LHCN-M2 (cell line): ENCODE measurements at places on chromosomes 12 and 14.
A peak's percentile ranks its signal among the peaks of the same experiment; 100 is the strongest.

DNA sequence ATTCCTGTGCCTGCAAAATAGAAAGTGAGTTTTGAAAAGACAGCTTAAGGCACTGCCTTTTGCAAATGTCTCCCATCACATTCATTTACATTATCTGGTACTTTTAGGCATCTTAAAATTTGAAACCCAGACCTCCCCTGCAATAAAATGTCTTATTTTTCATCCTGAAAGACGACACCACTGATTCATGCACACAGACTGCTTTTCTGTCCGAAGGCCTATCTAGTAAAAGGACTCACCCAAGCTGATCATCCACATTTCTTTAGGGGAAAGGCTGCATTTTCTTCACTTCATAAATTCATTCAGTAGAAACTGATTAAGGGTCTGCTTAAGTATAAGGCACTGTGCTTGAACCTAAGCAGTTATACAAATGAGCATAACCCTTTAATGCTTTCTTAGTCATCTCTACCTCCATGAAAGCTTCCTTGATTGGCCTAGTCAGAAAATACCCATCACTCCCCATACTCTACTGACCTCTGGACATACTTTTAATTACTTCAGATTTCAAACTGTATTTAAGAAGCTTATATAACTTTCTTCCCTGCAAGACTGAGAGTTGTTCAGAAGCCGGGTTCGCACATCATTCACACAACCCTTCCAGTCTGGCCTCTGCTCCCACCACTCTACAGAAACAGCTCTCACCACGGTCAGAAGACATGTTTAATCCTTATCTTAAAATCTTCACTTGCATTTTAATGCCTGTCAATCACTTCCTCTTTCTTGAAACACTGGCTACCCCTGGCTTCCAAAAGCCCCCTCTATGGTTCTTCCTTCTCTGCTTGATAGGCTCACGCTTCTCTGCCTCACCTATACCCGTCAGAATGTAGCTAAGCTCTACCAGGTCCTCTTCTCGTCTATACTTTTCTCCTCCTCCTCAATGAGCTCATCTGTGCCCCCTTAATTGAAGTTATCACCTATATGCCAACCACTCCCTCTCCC, 288.6 kb downstream of the MED13L start:
- peak; percentile 14 for DNase-seq

DNA sequence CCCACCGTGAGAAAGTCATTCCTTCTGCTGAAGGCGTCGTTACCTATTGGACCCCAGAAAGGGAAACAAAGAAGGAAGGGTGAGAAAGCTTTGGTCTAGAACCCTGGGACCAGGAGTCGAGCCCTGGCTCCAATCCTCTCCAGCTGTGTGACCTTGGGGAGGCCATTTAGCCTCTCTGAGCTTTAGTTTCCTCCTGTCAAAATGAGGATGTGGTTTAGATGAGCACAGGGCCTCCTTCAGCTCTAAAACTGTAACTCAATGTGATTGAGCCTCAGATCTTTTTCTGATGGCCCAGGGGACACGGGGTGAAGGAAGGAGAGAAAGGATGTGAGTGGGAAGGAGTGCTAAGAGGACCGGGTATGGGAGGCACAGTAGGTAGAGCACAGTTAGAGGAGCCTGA, 7.7 kb downstream of the JDP2 start:
- no peak for DNase-seq

GRCh38 chr14:102848830-102849525, 71.7 kb downstream of the TRAF3 start:
- no peak for DNase-seq

- DNase-seq: no peak
Observed at GRCh38 chr12:81369175-81369574, 291.3 kb downstream of the ACSS3 start.

DNA sequence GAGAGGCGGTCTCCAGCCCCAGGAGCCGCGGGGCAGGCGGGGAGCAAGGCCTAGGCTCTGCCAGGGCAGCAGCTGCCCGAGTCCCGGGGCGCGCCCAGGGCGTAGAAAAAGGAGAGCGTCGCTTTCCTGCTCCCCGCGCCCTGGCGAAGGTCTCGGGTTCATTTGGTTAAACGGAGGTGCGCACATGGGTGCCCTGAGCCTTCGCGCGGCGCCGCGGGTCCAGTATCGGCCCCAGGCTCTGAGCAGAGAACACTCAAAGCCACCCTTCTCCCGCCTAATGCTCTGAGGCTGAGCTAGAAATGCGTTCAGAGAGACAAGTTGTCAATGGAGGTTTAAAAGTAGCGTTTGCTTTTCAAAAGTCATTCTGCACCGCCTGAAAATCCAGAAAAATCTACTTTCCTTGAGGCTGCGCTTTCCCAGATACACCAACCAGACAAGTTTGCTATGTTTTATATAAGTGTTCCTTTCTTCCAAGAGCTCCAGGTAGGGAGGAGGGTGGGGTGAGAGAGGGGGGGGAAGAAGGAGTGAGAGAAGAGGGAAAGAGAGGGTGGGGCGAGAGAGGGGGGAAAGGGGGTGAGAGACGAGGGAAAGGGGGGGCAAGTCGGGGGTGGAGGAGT, 1.5 kb downstream of the TMEM132C start:
- no peak for DNase-seq

DNA sequence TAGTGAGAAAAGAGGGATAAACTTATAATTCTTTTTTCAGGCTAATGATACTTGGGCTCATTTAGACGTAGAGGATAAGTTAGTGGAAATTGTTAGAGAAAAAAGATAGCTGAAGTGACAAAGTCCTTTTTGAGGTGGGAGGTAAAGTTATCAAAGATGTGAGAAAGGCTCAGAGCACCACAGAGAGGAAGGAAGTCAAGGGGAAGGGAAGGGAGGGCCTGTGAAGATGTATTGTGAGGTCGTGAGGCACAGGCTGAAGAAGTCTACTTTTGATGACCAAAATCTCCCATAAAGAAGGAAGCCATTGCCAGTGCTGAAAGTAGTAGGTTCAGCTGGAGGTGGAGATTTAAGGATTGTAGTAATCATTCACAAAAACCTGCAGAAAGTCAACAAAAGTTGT, 19.4 kb upstream of the PTGDR start:
- no peak for DNase-seq

DNA sequence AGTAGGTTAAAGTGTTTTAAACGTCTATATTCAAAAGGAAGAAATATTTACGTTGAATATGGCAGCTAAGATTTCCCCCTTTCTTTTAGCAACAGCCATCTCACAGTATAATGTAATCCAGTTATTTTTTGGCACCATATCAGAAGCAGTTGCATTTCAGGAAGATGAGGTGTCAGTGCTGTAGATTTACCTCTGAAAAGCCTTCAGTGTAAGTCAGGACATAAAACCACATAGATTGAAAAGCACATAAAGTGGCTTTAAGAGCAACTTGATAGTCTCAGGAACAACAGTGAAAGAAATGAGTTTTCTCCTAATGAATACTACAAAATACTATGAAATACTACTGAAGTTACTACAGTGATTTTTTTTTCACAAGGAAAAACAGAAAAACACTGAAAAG, 6.9 kb downstream of the MLH3 start:
- peak; percentile 76 for DNase-seq

DNA sequence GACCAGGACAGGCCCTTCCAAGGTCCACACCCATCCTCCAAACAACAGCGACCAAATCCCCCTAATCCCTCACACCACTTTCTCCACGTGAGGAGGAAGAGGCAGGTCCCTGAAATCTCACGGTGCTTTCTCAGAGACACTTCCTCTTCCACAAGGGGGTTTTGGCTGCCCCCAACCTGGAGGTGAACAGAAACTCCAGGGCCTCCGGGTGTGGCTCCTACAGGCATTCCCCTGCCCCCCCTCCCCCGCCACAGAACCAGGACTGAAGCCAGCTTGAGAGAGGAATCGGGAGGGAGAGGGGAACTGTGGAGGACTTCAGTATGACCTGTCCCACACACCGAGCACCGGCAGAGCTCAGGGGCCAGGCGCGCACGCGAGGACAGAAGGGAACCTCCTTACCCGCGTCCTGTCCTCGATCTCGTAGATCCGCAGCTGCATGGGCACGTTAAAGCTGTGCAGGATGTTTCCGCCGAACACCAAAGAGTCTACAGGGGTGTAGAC, 60.2 kb downstream of the KDM2B start:
- DNase-seq: no peak

DNA sequence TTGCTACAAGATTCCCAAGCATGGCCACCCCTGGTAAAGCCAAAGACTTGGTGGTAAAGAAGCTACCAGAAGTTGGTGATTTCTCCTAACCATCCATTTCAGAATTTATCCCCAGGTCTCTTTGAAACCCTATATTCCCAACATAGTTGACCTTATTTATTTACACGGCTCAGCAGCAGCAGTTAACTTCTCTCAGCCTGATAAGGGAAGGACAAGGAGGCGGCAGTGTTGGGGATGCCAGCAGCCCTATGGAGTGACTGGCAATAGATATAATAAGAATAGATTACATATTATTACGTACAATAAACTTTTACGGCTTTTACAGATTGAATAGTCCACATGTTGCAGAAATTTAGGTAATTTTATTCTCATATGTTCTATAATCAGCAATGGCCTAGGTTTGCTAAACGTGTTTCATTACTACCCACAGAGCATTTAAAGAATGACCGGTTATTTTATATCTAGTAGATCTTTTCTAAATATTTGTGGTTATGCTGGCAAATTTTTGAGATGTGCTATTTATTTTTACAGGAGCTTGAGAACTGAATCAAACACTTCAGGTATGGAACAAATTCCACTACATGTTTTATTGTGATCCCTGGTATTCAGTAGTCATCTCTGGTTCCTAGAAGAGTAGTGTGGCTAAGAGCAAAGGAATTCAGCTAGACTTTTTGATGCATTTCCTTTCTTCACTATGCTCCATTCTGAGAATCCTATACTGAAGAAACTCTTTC, 19.8 kb upstream of the PALS1 start:
- peak; percentile 71 for DNase-seq

DNA sequence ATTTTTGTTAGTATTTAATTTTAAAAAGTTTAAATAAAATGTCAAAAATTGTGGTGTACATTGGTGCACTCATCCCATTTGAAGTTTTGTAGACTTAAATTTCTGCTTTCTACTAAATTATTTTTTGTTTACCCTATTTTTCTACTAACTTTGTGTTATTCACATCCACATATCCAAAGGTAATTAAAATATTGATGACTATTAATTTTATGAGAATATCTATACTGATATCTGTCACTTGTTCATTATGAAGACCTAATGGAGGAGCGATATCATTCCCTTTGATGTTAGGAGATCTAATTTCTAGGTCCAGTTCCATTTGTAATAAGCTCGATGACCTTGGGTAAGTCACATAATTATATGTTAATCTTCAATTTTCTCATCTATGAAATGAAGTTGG, 325.7 kb upstream of the STXBP6 start:
- no peak for DNase-seq

DNA sequence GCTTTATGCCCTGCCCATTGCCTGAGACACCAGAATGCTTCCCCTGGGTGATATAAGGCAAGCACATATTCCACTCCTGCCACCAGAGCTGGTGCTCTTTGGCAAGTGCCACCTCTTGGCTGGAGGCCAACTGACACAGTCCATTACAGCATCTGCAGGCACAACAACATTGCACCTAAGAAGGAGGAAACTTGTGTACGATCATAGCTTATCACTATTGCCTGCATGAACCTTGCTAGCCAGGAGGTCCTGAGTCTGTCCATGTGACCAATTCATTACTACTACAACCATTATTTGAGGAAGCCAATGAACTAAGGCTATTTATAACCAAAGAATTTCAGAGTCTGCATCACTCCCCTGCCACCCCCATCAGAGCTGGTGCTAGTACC, 119.8 kb upstream of the SCAF11 start:
- no peak for DNase-seq

- peak; percentile 58 for DNase-seq
Observed at GRCh38 chr12:49622501-49623141, 740 bp upstream of the PRPF40B start.

GRCh38 chr14:101363880-101364391, 197.4 kb upstream of the DIO3 start:
- DNase-seq: no peak

- DNase-seq: no peak
Observed at GRCh38 chr12:65389436-65389835, 111.0 kb downstream of the MSRB3 start.

- no peak for DNase-seq
Observed at GRCh38 chr12:78555802-78556201, 308.8 kb upstream of the SYT1 start.

DNA sequence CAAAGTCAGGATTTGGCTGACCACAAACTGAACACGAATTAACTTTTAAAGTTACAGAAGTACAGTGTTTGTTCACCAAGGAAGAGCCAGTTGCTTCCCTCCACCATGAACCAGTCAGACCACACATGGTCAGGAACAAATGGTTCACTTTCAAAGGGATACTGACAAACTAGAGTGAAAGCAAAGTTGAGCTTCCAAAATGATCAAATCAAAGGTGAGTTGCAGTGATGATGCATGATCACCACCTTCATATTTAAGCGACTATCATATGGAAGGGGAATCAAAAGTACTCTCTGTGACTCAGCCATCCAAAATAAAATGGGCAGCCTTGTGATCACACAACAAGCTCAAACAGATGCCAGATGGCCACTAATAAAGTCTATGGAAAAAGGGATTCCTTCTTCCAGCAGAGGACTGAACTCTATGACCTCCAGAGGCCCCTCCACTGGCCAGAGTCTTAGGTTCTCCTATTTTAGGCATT, 13.1 kb downstream of the NT5DC3 start:
- peak; percentile 67 for DNase-seq

GRCh38 chr14:103281496-103282231, 52.4 kb upstream of the EIF5 start:
- peak; percentile 14 for DNase-seq

- DNase-seq: no peak
Observed at GRCh38 chr14:72790887-72791566, 102.9 kb downstream of the DPF3 start.

DNA sequence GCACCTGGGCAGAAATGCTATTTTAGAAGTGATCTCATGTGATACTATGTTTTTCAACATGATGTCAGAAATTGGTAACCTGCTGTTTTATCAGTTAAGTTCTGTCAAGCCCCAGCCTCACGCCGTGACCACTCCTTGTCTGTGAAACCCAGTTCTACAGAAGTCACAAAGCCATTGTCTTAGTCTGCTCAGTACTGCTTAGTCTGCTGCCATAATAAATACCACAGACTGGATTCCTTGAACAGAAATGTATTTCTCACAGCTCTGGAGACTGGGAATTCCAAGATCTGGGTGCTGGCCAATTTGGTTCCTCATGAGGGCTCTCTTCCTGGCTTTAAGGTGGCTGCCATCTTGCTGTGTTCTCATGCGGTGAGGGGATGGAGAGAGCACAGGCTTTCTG, 176.9 kb downstream of the PRKCH start:
- no peak for DNase-seq

DNA sequence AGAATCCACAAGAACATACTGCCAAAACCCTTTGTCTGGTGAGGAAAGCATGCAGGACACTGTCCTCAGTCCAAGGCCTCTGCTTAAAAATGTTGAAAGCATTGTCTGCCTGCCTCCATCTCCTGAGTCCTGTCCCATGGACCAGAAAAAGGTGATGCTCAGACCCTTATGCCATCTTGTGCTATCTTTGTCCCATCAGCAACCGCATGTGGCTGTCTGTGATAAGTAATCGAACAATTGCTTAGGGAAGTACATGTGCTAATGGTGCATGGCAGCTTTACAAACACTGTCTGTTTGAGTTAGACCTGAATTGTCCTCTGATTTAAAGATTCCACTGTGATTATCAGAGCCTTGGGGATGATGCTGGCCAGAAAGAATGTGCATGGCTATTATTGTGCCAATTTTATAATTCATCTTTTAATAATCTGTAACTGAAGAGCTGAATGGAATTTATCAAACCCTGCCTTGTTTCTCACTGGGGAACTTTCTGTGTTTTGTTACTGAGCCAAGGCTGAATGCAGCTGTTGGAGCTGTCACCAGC, 177.5 kb downstream of the DACT1 start:
- peak; percentile 80 for DNase-seq
